ENCODE measurements at places on chromosomes 7 and 10. TPM values are rescaled to one million over a fixed set of nuclear protein-coding genes. Genes with fewer than 3 reads are reported as not detected.

- DNase-seq: no peak
These were observed 4.1 kb upstream of the SFR1 start for GRCh38 chr10:104117839-104118323.

GRCh38 chr7:29651477-29651876 lies 87.8 kb downstream of the PRR15 start:
- no peak for DNase-seq

DNA sequence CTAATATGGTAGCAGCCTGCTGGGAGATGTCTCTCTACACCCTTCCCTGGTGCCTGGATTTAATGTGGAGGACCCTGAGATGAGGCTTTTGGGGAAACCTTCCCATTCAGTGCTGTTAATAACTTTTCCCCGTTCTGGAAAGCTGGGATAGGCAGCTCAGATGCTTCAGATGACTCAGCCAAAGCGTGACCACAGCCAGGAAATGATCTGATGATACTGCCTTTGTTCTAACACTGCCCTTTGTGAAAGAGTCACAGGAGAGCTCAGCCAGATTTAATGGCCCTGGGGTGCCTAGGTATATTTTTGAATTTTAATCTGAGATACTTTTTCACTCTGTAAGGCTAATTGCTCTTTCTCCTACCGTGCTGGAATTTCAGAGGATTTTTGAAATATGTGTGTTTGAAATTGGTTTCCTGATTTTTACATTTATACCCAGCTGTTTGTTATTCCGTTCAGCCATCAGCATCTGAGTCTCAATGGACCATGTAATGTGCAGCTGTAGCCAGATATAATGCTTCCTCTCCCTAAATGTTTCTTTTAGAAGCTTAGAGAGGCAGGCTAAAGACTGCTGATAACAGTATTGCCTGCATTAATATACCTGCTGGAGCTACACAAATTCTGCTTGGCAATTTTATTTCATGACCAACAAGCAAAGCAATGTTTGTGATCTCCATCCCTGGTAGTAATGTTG lies 17.8 kb downstream of the CELF2 start:
- no peak for DNase-seq

- no peak for DNase-seq
These were observed 7.3 kb downstream of the RP9 start for GRCh38 chr7:33101906-33102305.

GRCh38 chr7:41295455-41295815 lies 407.5 kb downstream of the INHBA start:
- DNase-seq: no peak

DNA sequence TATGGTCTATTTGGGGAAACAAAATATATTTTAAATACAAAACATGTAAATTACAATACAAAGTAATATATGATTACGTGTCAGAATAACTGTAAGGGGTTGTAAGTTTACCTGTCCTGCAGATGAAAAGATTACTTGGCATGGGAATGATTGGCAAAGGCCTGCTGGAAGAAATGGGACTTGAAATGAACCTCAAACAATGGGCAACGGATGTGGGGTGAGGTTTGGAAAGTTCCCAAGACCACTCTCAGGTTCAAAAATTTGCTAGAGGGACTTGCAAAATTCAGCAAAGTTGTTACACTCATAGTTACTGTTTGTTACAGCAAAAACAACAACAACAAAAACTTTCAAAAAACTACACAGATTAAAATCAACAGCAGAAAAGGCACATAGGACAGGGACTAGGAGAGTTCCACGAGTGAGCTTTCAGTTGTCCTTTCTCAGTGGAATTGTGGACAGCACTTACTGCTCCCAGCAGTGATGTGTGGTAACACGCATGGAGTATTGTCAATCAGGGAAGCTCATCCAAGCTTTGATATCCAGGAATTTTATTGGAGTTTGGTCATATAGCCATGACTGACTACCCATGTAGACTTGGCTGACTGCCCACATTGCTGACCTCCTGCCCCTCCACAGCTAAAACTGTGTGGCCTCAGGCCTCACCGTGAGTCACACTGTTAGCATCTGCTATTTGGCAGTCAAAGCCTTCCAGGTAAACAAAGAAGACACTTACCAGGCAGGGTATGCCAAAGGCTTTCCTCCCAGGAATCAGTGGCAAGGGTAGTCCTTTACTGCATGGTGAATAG lies 43.8 kb downstream of the EXOC6 start:
- DNase-seq: peak; percentile 81

DNA sequence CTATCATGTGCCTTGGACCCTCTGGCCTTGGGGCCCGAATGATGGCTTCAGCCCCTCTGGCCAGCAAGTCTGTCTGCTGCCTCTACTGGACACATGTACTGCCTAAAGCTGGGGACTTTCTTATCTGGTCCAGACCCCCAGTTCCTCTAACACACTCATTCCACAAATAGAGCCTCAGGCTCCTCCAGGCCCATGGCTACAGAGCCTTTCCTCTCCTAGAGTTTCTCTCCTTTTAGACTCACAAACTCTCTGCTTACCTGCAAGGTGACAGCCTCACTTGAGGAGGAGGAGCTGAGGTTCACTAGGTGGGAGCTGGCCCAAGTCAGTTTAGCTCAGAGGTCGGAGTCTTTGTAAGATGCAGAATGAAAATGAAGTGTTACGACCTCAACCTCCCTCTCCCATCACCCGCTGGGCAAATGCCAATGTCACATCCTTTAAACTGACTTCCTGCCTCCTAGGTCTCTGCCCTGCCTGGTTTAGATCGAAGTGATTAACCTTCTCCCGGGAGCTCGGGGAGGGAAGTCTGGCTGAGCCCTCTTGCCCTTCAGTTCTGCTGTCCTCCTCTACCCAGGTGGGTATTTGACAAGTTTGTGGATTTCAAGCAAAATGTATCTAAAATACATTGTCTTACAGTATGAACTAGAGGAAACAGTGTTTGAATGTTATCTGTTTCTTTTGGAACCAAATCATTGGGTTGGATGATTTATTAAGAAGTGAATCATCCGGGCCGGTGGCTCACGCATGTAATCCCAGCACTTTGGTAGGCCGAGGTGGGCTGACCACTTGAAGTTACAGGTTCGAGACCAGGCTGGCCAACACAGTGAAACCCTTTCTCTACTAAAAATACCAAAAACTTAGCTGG lies 71.9 kb upstream of the TNS3 start:
- no peak for DNase-seq

DNA sequence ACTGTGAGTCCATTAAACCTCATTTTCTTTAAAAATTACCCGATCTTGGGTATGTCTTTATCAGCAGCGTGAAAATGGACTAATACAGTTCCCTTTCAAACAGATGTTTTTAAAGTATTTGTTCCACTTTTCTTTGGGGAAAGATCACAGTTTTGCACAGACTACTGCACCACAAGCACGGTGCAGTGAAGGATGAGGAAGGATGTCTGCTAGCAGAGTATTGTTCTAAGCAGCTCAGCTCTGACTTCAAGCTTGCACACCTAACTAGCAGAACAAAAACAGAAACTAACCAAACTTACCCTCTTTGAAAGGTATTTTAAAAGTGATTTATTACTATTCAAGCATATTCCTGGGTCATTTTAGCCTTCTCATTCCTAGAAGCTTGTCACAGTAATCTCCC lies 20.0 kb downstream of the THNSL1 start:
- no peak for DNase-seq

CFAP43 gene
- 8.5 TPM for total RNA-seq

POM121C gene
- total RNA-seq: 11.4 TPM

Data from breast epithelium (tissue), 4 donors.